HFFc6 (cell line): ENCODE measurements at places on chromosomes 6 and 20.
A peak's percentile ranks its signal among the peaks of the same experiment; 100 is the strongest.

- no peak for DNase-seq
Measured at GRCh38 chr6:163779727-163780284, 365.3 kb downstream of the QKI start.

DNA sequence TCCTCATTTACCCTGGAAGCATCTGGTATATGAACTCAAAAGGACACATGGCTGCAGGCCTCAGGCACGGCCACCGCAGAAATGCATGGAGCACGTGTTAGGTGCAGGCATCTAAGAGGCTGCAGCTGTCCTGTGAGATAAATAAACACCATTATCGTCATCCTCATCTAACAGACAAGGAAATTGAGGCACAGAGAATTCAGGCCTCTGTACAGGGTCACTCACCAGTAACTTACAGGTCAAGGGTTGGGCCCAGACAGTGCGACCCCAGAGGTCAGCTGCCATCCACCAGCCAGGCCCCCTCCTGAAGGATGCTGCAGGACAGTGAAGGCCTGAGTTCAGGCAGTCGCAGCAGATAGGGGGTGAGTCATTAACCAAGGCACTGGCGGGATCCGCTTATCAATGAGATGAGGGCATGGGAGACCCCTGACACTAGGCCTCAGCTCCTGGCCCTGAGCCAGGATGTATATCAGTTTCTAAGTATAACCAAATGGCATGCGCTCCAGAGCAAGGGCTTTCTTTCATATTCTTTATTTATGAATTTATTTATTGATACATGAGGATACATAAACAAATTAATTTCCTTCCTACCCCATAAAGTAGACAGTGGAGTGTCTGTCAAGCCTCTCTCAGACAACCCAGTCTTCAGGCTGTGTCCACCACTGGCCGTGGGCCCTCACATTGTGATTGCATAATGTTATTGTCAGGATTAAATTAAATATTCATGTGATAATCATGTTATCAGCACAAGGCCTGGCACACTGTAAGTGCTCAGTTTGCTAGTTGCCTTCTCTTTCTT lies 316.9 kb downstream of the QKI start:
- no peak for DNase-seq

DNA sequence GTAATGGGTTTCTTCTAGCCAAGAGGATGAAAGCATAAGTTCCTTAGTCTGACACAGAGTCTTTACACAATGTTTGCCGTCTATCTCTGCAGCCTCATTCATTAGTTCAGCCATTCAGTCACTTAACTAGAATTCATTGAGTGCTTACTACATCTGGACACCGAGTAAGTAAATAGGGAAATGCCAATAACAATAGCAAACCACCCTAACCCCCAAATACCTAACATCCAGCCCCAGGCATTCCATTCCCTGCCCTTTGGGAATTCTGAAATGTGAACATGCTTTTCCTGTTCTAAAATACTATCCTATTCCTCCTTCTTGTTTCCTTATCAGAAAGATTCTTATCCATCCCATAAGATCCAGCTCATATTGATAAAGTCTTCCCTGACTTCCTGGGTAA lies 277.6 kb upstream of the RNF217 start:
- DNase-seq = no peak

DNA sequence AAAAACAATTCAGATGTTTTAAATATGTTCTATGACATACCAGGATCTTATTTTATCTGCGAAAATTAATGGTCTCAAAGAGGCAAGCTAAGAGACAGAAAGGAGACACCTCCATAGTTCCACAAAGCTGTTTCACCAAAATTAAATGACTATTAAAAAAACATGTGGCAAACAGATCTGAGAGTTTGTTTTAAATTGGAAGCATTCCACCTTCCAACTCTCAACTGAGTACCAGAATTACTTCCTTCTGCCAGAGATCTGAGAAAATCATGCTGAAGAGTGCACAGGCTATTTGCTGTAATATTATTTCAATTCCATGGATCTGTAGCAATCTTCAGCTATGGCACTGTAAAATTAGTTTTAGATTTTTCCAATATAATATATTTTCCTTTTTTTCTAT lies 669.5 kb upstream of the MARCKS start:
- DNase-seq = no peak

GRCh38 chr6:166307082-166308032 lies 835 bp downstream of the PRR18 start:
- no peak for DNase-seq

DNA sequence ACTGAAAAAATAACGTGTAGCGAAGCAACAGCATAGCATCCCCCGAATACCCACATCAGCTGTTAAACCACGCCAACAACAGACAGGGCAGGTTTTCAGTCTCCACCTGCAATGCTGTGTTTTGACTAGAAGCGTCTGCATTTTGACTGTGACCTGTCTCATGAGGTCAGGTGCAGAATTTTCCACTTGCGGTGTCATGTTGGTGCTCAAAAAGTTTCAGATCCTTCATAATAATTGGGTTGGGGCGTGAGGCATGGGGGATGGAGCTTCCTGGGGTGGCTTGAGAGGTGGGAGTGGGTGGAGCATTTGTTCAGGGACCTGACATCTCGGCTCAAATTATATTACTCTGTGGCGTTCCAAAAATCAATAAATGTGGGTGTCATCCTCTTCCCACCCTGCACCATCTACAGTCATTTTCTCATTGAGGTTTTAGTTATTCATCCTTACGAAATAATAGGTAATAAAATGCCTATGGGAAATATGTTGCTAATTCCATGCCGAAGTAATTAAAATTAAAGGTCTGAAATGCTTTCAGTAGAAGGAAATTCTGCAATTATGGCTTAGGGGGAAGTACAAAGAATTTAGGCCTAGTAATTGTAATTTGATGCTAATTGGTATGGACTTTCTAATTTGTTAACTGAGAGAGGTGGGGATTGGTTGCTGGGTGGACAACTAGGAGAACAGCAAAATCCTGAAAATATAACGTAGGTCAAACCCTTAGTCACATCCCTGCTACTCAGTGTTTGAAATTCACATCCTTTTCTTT lies 81.0 kb downstream of the TIAM2 start:
- DNase-seq = no peak

GRCh38 chr6:123838505-123839234 lies 35.0 kb downstream of the NKAIN2 start:
- DNase-seq = no peak

- no peak for DNase-seq
Measured at GRCh38 chr20:41748756-41749582, 130.8 kb upstream of the CHD6 start.

DNA sequence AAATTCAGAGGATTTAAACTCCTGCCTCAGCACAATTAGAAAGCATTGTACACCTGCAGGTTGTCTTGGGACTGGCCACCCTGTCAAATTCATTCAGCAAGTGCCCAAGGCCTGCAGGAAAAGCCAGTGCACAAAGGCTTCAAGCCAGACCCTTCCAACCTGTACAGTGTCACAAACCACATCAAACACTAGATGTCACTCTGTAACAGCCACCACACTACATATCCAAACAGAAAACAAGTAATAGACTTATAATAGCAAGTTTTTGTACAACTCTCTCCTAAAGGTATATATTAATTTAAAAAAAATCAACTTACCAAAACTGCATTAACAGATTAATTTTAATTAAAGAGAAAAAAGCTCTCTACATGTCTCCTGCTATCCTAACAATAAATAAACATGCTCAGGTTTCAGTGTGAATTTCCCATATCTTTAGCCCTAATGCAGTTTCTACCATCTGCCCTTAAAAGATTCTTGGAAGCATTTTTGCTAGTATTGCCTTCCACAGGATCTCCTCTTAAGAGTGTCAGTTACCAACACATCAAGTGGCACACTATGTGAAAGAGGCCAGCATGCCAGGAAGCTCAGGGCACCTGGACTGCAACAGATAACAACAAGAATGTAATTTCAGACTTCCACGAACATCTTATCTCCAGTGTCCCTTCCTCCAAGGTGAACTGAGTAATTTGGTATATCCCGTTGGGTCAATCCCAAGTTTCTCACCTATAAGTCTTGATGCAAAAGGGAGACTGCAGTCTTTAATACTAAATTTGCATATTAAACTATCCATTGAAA lies 47.5 kb downstream of the RALGAPA2 start:
- DNase-seq = peak; percentile 16

DNA sequence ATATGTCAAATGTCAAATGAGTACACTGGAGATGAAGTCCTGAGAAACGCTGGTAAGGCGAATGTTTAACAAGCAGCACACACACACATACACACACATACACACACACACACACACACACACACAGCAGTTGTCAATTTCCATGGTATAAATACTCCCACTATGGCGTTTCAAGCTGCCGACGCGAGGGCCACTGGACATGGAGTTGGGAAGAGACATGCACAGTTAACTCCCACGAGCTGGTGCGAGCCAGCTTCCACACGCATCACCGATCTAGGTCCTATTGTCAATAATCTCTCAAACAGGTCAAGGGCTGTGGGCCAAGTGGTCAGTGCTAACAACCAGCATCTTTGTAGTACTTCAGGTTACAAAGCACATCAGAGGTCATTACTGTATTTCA lies 58.9 kb downstream of the TRERF1 start:
- DNase-seq = no peak

DNA sequence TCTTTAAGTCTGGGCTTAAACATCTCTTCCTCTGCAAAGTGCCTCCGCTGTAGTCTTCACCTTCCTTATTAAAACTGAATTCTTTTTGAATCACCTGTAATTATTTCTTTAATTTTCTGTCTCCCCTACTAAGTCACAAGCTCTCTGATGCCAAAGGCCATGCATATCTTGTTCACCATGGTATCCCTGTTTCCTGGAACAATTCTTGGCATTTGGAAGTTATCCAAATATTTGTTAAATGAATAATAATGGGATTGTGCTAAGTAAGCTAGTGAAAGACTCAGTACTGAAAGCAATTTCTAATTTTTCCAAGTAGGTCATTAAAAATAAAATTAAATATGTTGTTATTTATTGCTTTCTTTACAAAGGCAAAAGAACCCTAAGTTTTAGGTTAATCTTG lies 12.2 kb downstream of the SNAP91 start:
- DNase-seq = no peak

- peak; percentile 51 for DNase-seq
Measured at GRCh38 chr6:169654598-169655391, 47.0 kb downstream of the WDR27 start.
